Left cardiac atrium (tissue), 4 donors: ENCODE measurements at places on chromosomes 13 and 19. TPM values are rescaled to one million over a fixed set of nuclear protein-coding genes. Genes with fewer than 3 reads are reported as not detected.

- peak; percentile 51 for DNase-seq
Observed at GRCh38 chr19:35090506-35091214, 25.0 kb upstream of the FXYD3 start.

GRCh38 chr19:39126312-39127187 is 964 bp downstream of the PAK4 start:
- DNase-seq = no peak

DNA sequence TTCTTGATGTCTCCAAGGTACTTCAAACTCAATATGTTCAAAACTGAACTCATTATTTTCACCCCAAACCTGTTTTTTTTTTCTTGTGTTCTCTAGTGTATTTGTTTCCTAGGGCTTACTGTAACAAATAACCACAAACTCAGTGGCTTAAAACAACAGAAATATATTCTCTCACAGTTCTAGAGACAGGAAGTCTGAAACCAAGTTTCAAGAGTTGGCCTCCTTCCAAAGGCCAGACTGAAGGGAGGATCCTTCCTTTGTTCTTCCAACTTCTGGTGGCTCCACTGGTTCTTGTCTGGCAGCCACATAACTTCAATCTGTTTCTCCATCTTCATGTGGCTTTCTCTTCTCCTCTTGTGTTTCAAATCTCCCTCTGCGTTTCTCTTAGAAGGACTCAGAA is 62.0 kb upstream of the PDCD5 start:
- no peak for DNase-seq

DNA sequence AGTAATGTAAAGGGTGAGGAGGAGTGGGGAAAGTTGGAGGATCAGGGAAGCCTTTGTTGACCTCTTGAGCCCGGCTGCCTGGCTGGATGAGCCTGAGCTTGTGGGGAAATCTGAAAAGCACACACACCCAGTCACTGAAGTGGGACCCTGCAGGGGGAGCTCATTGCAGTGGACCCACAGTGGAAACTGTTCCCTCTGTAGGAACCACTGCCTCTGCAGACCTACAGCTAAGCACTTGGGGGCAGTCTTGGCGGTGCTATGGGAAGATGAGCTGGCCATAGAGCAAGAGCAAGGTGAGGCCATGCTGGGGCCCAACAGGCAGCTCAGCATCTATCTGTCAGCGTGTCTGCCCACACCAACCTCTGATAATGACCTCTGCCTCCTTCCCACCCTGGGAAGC is 294.8 kb downstream of the TSHZ3 start:
- DNase-seq = no peak

C19orf81 gene
- 1.3 TPM for total RNA-seq

- DNase-seq = peak; percentile 93
Observed at GRCh38 chr19:38949580-38950367, 19.0 kb downstream of the MRPS12 start.

DNA sequence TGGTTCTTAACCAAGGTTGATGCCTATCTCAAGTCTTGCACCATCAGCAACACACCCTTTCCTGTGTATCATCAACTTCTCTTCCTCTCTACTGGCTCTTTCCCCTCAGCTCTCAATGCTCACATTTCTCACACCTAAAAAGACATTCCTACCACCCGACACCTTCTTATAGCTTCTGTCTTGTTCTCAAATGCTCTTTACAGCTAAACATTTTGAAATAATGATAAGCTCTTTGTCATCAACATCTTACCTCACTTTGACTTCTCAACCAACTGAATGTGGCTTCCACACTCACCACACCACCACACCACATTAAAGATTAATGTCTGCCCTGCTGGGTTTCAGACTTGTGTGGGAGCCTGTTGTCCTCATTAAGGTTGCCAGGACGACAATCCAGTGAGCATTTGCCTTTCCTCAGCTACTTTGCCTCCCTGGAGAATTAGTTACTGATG is 67.8 kb downstream of the RXFP2 start:
- no peak for DNase-seq

DNA sequence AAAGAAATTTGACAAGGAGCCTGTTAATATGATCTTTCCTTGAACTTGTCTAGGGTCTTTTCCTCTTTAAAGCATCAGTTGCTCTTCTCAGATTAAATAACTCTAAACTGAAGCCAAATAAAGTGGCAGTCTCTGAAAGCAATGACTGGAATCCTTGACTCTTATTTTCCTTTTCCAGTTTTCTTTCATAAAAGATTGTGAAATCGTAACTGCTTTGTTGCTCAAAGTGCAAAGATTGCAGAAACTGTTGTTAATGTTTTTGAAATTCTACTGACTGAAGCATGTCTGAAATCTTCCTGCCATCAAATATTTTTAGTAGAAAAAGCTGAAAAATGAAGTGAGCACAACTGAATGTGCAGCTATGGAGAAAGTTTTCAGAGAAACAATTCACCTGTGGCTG is 1.9 kb downstream of the NHLRC3 start:
- DNase-seq = no peak

- DNase-seq = no peak
Observed at GRCh38 chr19:50792272-50793250, 2.3 kb downstream of the ACP4 start.

DNA sequence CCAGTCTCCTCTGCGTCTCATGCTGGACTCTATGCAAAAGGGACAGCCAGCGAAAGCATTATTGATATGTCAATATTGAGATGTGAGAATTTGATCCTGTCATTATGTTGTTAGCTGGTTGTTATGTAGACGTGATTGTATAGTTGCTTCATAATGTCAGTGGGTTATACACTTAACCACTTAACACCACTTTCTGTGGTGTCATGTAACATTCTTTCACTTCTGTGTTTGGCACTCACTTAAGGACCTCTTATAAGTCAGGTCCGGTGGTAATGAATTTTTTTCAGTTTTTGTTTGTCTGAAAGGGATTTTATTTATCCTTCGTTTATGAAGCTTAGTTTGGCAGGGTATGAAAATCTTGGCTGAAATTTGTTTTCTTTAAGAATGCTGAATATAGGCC is 7.1 kb upstream of the SIGLEC7 start:
- DNase-seq = no peak

- peak; percentile 41 for DNase-seq
Observed at GRCh38 chr13:26785838-26786630, 25.4 kb upstream of the GPR12 start.
